ENCODE measurements at places on chromosomes 16 and 17.

DNA sequence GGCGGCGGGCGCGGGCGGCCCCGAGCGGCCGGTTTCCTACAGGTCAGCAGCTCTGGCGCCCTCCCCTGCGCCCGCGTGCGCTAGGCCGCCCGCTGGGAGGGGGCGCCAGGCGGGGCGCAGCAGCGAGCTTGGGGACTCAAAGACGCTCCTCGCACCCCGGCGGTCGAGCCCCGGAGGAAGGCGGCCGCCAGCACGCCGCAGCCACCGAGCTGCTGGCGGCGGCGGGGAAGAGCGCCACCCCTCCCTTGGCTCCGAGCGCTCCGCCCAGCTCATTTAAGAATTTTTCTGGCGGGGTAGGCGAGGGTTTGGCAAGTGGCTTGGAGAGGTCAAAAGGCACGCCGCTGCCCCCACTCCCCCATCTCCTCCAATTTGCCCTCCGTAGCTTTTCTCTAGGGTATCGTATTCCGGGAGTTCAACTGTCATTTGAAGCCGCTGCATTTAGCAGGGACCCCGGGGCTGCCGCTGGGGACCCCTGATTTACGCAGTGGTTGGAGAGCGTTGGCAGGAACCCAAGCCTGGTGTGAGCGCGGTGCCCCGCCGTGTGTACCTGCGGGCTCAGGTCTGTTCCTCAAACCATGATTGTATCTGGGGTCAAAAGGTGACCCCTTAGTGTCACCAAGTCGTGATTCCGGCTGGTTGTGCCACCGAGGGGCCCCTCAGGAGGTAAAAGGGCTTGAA is 59.5 kb upstream of the GSE1 start:
- DNase-seq, result no peak

- no peak for DNase-seq
These were observed 18.5 kb upstream of the APRT start for GRCh38 chr16:88830258-88830657.

GRCh38 chr16:89392881-89393737 is 97.3 kb downstream of the ANKRD11 start:
- no peak for DNase-seq

GRCh38 chr17:15237106-15237425 is 28.1 kb downstream of the PMP22 start:
- no peak for DNase-seq

DNA sequence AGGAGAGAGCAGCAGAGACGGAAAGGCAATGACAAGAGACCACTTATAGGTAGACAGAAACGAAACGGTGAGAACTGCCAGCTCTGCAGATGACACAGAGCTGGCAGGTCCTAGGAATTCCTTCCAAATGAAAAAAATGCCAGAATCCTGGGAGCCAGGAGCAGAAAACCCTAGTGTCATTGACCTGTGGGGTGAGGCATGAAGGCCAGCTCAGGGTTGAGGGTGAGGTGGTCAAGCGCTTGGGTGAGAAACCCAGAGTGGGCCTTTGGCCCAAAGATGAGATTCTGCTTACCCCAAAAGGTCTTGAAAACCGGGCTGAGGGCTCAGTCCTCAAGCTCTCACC is 9.2 kb downstream of the HIC1 start:
- no peak for DNase-seq

DNA sequence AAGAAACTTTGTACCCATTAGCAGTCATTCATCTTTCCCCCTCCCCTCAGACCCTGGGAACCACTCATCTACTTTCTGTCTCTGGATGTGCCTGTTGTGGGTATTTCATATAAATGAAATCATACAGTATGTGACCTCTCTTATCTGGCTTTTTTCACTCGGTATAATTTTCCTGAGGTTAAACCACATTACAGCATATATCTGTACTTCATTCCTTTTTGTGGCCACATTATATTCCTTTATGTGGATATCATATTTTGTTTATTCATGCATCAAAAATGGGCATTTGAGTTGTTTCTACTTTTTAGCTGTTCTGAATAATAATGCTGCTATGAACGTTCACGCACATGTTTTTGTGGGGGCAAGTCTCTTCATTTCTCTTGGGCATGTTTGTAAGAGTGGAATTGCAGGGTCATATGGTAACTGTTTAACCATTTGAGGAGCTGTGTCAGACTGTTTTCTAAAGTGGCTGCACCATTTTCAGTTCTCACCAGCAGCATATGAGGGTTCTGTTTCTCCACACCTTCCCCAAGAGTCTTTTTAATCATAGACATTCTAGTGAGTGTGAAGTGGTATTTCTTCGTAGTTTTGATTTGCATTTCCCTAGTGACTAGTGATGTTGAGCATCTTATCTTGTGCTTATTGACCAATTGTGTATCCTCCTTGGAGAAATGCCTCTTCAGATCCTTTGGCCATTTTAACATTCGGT is 3.8 kb downstream of the SNX29 start:
- no peak for DNase-seq

GRCh38 chr17:7380855-7381683 is at the start of gene TNK1:
TNK1 (plus strand) TSS chr17:7381089; CDS start chr17:7382927, 1,838 bp downstream.
- no peak for DNase-seq

DNA sequence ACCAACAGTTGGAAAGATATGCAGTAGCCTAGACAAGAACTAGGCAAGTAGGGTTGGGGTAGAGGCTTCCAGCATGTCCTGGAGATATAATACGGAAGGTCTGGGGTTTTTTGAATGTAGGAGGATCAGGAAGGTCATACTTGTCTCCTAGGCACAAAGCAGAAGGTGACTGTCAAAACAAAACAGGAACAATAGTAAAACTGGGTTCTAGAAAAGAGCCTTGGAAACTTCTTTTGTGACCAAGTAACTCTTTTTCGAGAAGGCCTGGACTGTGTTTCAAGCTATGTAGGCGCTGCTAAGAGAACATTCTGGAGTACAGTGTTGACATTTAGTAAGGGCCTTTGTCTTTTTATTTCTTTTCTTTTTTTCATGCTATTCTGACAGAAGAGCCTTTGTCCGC is 26.9 kb upstream of the TENT4B start:
- DNase-seq, result no peak

DNA sequence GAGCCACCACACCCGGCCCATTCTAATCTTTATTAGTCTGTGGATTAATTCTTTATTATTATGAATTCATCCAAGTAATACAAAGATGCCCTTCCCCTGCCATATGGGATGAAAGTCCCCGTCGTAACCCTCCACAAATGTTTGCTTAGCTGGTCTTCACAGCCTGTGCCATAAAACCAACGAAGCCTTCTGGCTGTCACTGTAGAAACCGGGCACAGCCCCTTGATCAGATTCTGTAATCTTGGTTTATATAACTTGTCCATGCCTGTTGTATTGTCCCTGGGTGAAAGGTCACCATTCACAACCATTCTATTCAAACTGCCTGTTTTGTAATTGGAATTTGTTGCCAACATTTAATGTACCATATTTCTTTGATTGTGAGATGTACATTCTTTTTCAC is 66.5 kb downstream of the ATP2C2 start:
- DNase-seq, result no peak

DNA sequence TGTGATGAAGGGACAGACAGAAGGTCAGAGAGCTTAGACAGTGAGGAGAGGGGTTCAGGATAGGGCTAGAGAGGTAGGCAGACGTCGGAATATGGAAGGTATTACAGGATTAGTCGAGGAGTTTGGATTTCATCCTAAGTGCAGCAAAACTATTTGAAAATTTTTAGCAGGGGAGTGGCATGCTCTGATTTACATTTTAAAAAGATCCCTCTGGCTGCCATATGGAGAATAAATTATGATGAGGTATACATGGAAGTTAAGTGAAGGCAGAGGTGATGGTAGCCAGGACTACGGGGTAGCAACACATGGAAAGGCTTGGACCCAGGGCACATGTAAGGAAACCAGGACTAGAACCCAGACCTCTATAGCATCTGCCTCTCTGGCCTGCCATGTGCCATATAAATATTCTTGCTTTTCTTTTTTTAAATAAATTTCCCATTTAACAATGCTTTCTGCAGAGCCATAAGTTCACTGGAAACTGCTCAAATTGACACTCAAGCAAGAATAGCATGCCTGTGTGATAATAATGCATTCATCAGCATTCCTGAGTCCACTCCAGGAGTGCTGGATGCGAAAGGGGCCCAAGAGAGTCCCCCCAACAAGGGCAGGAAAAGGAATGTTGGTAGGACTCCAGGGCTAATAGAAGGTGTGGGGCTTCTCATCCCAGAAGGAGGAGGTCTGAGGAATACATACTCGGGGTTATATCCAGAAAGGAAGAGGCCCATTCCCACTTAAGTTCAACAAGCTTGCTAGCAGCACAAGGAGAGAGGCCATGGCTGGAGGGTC is 78.2 kb downstream of the HLF start:
- DNase-seq, result no peak

DNA sequence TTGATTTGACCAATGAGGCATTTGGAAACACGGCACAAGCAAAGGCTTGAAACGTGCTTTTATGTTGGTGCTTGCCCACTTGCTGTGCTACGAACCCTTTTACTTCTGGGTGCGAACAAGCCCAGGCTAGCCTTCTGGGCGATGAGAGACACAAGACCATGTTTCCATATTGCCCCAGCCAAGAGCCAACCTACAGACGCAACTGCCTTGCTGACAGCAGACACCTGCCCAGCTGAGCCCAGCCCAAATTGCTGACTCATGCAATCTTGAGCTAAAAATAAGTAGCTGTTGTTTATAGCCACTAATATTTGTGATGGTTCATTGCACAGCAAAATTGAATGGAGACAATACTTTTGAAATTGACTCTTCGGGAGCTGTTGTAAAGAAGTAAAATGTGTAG is 464.5 kb downstream of the WWOX start:
- no peak for DNase-seq

DNA sequence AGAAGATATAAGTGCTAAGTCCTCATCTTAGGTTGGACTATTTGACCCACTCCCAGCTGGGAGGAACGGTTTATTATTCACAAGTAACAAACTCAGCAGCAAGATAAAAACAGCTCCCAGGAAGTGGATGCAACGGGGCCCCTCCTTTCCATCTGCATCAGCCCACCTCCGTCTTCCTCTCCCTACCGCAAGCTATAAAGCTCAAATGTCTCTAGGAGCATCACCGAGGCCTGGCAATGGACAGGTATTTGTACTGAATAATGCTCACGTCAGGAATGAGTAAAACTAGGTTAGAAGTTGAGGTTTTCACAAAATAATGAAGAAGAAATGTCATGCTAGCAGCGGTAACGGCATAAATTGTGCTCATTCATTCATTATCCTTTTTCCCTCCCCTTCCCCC is 408.7 kb upstream of the PSMD7 start:
- no peak for DNase-seq

DNA sequence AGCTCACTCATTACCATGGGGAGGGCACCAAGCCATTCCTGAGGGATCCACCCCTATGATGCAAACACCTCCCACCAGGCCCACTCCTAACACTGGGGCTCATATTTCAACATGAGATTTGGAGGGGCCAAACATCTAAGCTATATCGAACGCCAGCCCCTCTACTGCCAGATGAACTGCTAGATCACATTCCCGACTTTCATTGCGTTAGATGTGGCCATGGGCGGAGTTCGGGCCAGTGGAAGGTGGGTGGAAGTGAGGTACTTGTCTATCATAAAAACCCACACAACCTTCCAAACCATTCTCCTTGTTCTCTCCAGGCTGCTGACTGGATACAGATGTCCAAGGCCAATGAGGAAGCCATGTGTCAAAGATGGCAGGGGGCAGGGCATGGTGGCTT is 27.0 kb upstream of the ANKRD40CL start:
- DNase-seq, result no peak

- DNase-seq, result no peak
These were observed 126.0 kb upstream of the SDK2 start for GRCh38 chr17:73770115-73770848.

DNA sequence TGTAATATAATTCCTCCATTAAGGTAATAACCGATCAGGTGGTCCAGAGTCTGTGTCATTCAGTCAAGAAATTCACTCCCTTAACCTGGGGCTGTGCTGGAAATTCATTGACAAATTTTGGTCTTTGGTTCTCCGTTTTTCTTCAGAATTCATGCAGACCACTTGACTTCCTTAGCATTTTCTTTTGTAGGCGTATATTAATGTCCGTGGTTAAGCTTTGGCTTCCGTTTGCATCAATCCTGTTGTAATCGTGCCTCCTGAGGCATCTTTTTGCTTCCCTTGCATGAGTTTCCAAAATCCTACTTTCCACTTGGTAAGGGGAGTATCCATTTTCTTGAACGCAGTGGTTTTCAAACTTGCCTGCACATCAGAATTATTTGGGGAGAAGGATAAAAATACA is 9.0 kb downstream of the LRRC37B start:
- no peak for DNase-seq

- DNase-seq, result no peak
These were observed 23.8 kb upstream of the ARHGAP44 start for GRCh38 chr17:12765548-12765947.

DNA sequence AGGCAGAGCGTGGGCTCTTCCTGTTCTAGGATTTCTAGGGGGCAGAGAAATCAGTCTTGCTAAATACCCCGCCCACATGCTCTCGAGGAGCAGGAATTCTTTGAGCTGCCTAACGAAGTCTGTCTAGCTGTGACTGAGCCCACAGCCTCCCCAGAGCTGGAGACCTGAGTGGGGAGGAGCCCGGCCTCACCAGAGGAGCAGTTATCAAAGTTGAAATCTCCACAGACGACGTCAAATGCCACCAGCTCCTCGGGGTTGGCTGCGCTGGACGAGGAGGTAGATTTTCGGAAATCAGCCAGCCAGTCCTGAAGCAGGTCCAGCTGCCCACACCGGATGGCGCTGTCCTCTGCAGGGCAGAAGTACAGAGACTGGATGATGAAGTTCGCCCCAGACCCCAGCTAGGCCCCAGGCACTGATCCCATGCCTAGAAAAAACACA is 53.8 kb downstream of the PRMT7 start:
- no peak for DNase-seq

DNA sequence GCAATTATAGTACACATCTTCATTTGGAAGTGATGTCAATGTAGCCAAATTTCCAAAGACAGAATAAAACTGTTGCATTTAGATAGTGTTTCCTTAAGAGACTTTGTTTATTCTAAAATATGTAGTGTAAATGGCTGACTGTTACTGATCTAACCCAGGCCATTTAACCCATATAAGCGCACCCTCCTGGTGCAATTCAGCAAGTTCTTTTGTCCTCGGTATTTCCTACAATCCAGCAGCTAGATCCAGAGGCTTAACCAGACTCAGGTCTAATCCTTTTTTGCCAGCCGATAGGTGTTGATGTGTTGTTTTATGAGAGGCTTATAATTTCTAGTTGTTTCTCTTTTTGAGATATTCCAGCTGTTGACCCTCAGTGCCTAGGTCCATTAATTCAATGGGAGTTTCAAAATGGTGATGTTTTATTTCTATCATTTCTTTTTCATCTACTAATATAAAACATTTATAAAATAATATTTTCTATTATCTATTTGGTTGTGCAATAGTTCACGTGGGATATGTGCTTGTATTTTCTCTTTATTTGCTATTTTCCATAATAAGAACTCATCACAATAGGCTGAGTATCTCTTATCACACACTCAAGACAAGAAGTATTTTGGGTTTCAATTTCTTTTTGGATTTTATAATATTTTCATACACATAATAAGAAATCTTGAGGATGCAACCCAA is 14.5 kb downstream of the ABCA9 start:
- no peak for DNase-seq

DNA sequence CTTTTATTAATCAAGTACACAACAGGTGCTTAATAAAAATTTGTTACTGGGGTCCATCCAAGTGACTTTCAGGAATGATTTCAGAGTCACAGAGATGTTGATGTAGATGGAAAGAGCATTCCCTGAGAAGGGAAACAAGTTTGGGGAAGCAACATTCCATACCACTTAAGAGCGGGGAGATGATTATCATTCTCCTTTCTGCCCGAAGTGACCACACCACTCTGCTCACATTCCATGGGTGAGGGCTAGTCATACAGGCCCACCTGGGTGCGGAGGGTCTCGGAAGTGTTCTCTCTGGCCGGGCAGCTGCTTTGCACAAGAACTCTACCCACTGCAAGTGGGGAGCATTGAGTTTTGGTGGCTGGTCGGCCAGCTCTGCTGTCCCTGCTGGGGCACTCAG is 231.4 kb downstream of the SNX29 start:
- no peak for DNase-seq

Measured in NCI-H187 treated with DMSO at 0.1 percent for 48 hours (cell line).